ENCODE measurements at places on chromosomes 1 and 21.

DNA sequence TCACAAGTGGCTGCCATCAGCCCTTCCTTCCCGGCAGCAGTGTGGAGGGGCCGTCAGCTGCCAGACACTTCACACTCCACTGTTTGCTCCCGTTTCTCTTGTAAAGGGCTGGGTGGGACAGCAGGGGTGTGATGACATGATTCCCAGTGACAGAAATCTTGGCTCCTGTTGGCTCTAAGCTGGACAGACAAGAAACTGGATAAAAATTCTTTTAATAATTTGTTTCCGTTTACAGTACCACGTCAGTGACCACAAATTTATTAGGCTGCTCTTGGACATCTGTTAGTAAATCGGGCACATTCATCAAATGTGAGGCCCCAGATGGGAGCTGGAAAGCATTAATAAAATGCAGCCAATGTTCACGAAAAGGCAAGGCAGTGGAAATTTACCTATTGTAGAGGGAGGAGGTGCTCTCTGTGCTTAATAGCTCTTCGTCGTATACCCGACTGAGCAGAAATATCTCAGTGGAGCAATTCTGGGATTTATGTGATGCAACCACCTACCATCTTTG is 353.7 kb upstream of the GREM2 start:
- DNase-seq, result no peak

DNA sequence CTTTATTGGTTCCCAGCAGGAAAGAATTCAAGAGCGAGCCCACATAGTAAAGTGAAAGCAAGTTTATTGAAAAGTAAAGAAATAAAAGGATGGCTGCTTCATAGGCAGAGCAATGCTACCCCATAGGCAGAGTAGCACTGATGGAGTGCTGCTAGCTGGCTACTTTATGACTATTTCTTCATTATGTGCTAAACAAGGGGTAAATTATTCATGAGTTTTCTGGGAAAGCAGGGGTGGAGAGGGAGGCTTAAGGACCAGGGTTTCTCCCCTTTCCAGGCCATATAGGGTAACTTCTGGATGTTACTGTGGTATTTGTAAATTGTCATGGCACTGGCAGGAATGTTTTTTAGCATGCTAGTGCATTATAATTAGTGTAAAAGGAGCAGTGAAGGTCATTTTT is 1271.4 kb downstream of the KCNT2 start:
- DNase-seq, result no peak

DNA sequence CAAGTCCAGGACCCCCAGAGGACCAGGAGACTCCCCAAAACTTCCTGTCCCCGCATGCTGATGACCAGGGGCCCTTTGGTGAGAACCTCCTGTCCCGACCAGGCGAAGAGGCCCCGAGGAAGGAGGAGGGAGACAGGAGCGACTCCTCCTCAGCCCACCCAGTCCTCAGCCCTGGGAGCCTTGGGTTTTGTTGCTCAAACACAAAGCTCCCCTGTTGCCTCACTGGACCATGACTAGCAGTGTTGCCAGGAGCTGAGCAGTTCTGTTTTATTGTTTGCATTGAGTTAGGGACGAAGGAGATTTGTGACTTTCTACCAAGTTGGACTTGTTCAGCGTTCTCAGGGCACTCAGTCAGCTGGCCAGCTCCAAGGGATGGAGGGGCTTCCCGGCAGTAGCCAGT is 10.0 kb downstream of the UMODL1 start:
- DNase-seq, result no peak

DNA sequence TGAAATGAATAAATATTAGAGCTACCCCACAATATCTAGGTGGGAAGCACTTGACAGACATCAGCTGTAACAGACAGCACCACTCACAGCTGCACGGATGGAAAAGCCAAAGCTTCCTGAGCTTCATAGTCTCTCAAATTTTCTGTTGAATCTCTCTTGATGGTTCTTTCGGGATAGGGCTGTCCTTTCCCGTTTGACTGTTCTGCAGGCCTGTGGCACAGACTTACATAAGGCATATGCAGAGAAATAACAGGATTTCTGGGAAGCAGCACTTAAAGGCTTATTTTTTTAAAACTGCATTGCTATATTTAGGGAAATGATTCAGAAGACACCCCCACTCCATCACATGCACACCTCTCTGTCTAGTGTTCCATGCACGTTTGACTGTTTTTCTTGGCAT is 77.5 kb downstream of the ZNF648 start:
- no peak for DNase-seq

DNA sequence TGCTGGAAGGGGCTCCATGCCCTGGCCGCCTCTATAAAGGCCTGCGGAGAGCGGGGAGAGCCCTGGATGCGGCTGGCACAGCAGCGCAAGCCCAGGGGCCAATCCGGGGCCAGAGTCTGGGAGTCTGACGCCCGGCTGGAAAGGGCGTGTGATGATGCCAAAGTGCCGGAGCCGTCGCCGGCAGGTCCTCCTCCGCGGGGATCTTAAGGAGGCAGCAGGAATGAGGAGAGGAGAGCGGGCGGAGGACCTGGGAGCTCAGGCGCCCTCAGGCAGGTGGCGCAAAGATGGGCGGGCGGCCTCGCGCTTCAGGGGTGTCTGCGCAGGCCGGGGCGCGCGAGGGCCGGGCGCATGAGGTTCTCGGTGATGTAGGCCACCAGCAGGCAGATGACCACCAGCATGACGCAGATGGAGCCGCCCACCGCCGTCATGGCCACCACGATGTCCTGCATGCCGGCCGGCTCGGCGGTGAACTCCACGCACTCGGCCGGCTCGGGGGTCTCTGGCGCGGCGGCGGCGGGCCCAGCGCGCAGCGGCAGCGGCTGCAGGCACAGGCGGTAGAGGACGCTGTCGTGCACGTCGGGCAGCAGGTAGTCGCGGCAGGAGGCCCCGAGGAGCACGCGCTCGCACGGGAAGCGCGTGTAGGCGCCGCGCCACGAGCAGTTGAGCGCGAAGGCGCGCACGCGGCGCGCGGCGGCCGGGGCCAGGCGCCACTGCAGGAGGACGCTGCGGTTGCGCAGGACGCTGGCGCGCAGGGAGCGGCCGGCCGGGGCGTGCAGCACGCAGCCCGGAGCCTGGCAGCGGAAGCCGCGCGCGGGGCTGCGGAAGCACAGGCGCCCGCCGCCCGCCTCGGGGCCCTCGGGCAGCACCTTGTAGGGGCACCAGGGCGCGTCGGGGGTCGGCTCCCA is 653 bp downstream of the FNDC10 start:
- DNase-seq, result no peak

GRCh38 chr1:237527761-237528160 is 363.0 kb downstream of the ZP4 start:
- DNase-seq, result no peak

GRCh38 chr1:186482661-186483255 is 21.8 kb upstream of the PDC start:
- DNase-seq, result peak; percentile 51

DNA sequence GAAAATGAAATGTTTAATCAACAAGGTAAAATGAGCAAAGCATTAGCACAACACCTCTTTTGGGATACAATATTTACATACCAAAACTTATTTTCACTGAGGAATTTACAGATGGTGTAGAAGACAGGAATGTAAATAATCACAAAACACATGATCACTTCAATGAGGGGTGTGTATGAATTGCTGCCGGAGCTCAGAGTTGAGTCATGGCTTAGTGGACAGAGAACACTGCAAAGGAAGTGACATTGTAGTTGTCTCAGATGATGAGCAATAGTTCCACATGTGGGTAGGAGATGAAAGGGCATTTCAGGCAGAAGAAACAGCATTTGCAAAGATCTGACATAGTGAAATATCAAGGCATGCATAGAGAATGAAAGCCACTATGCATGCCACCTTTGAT is 5.6 kb upstream of the KPRP start:
- peak; percentile 62 for DNase-seq

DNA sequence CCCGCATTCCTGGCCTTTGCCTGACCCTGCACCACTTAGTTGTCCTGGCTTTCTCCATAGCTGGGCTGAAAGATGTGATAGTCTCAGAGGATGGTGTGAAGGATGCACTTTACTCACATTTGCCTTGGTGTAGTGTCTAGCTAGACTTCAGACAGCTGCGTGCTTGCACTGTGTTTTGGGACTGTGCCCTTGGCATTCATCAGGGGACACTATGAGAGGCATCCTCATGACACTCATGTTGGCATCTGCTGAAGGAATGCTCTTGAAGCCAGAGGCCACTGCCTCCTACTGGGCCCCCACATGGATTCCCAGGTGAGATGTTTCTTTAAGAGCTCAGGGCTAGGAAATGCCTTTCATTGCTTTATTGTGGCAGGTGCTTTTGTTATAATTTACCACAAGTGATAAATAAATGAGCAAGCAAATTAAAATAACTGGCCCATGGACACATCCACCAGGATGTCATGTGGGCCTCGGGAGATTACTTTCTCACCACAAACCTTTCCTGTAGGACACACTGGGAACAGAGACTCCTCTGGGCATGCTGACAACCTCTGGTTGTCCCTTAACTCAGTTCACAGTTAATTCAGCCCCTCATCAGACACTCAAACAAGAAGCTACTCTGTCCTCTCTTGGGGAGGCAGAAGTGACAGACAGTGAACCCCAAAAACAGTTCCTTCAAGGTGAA is 99.4 kb upstream of the SPATA6 start:
- no peak for DNase-seq

- DNase-seq, result no peak
Observed at GRCh38 chr1:21325231-21325718, 35.0 kb upstream of the ECE1 start.

- DNase-seq, result no peak
Observed at GRCh38 chr1:175434283-175434860, 241.8 kb upstream of the KIAA0040 start.

GRCh38 chr1:84166797-84167196 is 22.7 kb downstream of the PRKACB start:
- DNase-seq, result no peak

DNA sequence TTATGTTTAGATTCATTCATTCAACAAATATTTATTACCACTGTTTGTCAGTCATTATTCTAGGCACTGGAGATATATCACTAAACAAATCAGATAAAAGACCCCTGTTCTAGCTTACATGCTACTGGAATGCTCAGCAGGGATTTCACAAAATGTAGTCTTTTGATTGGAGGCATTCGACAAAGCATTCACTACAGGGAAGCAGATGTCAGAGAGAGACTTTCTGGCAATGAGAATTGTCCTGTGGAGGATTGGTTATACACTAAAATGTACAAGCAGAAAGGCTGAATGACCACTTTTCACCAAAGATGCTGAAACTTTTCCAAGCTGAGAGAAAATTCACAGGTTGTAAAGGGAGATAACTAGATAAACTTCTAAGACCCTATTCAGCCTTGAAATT is 57.7 kb downstream of the SCMH1 start:
- DNase-seq, result no peak

- no peak for DNase-seq
Observed at GRCh38 chr1:182889997-182890396, 50.9 kb downstream of the DHX9 start.

DNA sequence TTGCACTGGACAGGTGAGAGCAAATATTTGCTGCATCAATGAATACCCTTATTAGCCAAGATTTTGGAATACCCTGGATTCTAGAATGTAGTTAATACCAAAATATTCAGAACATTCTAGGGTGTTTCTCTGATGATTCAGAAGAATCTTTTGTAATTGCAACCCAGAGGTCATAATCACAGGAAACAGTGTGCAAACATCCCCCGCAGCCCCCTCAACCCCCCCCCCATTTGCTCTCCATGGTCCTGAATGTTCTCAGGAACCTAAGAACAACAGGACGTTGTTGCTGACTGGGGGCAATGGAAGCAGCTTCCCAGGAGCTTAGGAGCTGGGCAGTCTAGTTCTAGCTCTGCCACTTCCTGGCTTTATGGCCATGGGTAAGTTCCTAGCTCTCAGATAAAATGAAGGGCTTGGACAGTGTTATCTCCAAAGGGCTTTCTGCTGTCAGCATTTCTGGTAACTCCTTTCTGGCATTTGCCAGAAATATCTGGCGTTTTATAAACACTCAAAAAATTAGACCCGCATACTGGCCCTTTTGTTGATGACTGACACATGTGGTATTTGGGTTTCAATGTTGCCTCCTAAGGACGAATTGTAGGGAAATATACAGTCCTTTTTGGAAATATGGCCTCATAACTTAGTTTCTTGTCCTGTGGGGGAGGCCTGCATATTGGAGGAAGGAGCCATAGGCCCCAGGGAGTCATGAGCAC is 178.6 kb downstream of the RRAGC start:
- no peak for DNase-seq

DNA sequence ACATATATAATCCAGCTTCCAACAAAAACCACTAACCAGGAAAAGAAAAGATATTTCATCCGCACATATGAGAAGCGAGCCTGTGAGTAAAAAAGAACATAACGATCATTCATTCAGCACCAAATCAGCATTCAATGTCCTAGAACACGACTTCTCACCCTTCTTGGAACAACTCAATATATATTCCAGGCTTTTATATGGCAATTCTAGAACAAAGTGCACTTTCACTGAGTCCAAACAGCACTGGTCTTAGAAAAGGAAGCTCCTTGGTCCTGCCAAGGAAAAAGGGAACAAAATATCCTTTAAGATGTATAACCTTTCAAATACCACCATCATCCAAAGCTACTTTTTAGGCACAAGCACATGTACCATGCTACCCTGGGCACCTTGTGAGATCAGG is 44.5 kb downstream of the RPL5 start:
- no peak for DNase-seq

GRCh38 chr1:197557302-197557701 is 218.0 kb downstream of the DENND1B start:
- DNase-seq, result peak; percentile 4

GRCh38 chr1:31980835-31981455 is 32.7 kb upstream of the KHDRBS1 start:
- DNase-seq, result no peak

DNA sequence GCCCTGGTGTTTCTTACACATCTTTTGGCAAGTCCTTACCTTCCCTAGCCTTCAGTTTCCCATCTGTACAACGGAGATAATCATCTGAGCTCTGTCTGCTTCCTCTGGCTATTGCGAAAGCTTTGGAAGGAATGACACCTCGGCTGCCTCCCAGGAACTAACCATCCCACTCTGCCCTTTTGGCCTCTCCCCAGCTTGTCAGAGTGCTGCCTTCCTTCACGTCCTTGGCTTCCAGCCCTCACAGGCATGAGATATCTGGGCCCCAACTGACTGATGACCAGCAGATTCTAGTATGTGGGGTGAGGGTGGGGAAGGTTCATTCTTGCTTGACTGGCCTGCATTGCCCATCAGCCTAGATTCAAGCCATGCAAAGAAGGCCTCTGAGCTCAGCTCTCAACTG is 253.1 kb upstream of the FGGY start:
- DNase-seq, result no peak

DNA sequence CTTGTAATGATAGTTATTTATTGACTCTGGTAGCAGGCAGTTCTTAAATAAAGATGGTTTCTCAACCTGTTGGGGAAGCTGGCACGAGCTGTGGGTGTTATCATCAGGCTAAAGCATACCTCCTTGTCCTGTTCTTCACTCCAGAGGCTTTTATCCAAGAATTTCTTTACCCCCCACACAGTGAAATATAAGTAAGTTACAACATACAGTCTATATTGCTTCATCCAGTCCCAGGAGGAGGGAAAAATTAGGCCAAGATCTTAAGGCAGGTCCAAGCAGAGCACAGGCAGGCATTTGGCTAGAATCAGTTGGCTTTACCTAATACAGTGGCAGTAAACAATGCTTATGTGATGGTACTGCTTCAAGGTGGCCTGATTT is 6.3 kb downstream of the TMEM81 start:
- no peak for DNase-seq

- DNase-seq, result peak; percentile 84
Observed at GRCh38 chr1:219324629-219325367, 151.1 kb downstream of the LYPLAL1 start.

Data from Panc1 (cell line).